Left lung (tissue), 14 donors: ENCODE measurements at places on chromosomes 16 and 17. TPM values are rescaled to one million over a fixed set of nuclear protein-coding genes. Genes with fewer than 3 reads are reported as not detected.

The THAP11 gene
- polyA plus RNA-seq = 28.1 TPM

The KCNH6 gene
- 1.5 TPM for polyA plus RNA-seq

The STX1B gene
- polyA plus RNA-seq = 0.38 TPM

The FGF11 gene
- 2.3 TPM for polyA plus RNA-seq

The MT1F gene
- 9.6 TPM for polyA plus RNA-seq

The KLHL10 gene
- 0.23 TPM for polyA plus RNA-seq
